Left renal cortex interstitium (tissue), 4 donors: ENCODE measurements at places on chromosomes 7 and 10. TPM values are rescaled to one million over a fixed set of nuclear protein-coding genes. Genes with fewer than 3 reads are reported as not detected.

The CALHM1 gene
- 0.06 TPM for polyA plus RNA-seq

The TYSND1 gene
- 13.8 TPM for polyA plus RNA-seq

The UCMA gene
- polyA plus RNA-seq: not detected

The OGDH gene
- 86.9 TPM for polyA plus RNA-seq

The DDX50 gene
- polyA plus RNA-seq: 76.0 TPM

The PON3 gene
- 2.5 TPM for polyA plus RNA-seq

The AKAP9 gene
- polyA plus RNA-seq: 71.6 TPM

The ADAP1 gene
- polyA plus RNA-seq: 22.3 TPM

The RHOBTB1 gene
- polyA plus RNA-seq: 82.6 TPM

- no peak for DNase-seq
Measured at GRCh38 chr10:34721208-34721840, 93.8 kb downstream of the PARD3 start.

DNA sequence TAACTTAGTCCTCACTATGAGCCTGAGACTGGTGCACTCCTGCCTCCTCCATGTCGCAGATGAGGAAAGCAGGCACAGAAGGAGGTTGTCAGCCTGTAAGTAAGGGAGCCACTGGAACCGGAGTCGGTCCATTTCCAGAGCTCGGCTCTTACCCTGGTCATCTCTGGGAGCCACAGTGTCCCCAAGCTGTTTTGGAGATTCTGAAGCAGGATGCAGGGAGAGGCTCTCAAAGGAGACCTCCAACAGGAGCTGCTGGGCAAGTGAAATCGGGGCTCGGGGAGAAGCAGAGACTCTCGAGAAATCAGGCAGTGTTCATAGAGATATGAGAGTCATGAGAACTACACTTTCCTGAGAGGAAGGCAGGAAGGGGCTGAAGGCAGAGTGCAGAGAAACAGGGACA is 39.0 kb downstream of the VSTM4 start:
- DNase-seq: no peak

DNA sequence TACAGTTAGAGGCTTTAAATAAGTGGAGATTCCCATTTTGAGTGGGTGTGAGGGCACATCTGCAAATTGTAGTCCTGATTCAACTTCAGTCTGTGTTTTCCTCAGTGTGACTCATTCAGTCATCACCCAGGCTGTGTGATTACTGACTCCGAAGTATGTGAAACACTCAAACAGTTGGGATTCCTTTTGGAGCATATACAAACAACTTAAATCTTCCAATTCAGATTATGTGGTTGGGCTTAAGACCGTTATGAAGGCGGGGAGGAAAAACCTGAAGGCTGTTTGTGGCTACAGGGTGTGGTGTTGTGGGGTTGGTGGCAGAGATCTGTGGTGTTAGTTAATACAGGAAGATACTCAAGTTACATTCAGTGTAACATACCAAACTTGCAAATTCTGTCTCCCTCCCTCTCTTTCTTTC is 259.7 kb upstream of the FERD3L start:
- no peak for DNase-seq

- no peak for DNase-seq
Measured at GRCh38 chr10:130543794-130544193, 407.6 kb downstream of the GLRX3 start.

GRCh38 chr10:99341860-99342490 is 12.8 kb downstream of the CNNM1 start:
- no peak for DNase-seq

- DNase-seq: no peak
Measured at GRCh38 chr7:9181356-9181755, 747.9 kb downstream of the NXPH1 start.

DNA sequence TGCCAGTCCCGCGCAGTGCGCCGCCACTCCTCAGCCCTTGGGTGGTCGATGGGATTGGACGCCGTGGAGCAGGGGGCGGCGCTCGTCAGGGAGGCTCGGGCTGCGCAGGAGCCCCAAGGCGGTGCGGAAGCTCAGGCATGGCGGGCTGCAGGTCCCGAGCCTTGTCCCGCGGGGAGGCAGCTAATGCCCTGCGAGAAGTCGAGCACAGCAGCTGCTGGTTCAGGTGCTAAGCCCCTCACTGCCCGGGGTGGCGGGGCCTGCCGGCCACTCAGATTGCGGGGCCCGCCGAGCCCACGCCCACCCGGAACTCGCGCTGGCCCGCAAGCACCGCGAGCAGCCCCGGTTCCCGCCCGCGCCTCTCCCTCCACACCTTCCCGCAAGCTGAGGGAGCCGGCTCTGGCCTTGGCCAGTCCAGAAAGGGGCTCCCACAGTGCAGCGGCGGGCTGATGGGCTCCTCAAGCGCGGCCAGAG is 14.4 kb upstream of the WASL start:
- DNase-seq: no peak

DNA sequence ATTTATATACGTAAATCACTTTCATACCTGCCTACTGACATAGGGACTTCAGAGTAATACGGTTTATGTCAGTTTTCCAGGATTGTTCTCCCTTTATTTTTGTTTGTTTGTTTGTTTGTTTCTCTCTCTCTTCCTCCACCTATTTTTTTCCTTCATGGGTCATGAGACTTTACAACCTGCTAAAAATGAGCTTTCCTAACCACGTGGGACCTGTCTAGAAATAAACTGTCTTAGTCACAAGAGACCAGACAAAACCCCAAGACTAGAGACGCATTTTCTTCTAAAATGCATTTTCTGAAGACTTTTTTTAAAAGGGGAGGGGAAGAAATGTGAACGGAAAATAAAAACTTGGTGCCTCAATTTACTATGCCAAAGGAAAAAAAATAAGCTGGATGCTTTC is 41.1 kb upstream of the FIGNL1 start:
- DNase-seq: no peak

DNA sequence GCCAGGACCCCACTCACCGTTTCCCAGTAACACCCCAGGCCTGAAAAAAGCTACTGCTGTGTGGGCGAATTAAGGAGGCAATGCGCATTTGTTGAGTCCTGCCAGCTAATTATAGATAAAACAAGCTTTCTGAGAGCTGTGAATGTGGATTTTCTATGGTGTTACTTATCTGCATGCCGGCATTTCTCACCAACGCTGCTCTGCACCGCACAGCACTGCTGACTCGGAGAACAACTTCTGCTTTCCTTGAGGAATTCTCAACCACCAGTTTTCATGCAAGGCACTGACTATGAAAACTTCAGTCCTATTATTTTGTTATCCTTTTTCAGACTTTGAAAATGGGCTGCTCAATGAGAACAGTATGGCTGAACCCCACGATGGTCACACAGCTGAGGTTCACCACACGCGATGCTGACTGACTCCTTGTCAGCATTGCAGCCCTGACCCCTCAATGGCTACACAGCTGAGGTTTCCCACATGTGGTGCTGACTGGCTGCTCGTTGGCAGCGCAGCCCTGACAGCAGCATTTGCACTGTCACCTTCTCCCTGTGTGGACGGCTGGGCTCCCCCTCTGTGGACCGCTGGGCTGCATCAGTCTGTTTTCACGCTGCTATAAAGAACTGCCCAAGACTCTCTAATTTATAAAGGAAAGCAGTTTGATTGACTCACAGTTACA is 190.6 kb downstream of the DIP2C start:
- DNase-seq: no peak

- no peak for DNase-seq
Measured at GRCh38 chr7:15245831-15246230, 316.0 kb downstream of the AGMO start.

- DNase-seq: no peak
Measured at GRCh38 chr10:116878123-116878522, 28.8 kb downstream of the ENO4 start.

DNA sequence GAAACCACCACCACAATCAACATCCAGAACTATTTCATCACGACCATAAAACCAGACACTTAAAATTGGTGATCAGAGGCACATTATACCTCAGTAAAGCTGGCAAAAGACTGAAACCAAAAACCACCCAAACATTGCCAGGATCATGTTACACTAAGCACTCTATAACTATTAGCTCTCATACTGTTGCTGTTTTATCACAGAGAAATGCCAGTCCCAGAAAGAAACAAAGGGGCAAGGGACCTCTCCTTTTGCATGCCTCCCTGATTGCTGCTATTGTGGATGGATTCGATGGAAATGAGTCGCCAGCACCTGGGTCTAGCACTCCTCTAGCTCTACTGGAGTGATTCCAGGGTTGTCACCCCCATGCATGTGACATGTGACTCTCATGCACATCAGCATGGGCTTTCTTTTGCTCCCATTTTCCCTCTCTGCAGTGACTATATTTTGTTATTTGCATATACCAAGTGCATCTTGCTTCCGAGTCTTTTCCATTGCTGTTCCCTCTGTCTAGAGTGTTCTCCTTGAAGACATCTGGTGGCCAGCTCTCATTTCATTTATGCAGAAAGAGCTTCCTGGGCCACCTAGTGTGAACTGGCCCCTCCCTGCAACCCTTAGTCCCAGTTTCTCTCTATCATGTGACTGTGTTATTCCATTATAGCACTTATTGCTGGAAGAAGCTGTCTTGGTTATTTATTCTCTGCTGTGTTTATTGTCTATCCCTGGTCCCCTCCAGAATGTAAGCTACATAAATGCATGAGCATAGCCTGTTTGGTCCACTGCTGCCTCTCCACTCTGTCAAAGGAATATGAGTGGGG is 300.6 kb downstream of the PLXNA4 start:
- no peak for DNase-seq

DNA sequence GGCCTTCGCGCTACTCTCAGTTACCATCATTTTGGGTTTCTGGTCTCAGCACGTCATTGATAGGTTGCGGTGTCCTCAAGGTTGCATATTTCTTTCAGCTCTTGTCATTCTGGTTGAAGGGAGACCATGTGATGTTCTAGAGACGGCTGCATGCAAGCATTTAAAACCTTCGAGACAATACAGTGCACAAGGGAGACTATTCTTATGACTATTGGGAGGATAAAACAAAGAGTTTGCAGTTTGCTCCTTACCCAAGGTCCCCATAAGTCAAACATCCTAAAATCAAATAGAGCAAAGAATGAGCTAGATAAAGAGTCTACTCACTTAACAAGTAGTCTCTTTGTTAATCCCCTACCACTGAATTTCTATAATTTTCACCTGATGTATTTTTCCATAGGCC is 39.1 kb downstream of the NPVF start:
- no peak for DNase-seq

GRCh38 chr10:80646366-80646765 is 108.7 kb downstream of the SH2D4B start:
- peak; percentile 36 for DNase-seq

GRCh38 chr10:4511509-4511908 is 314.5 kb upstream of the AKR1E2 start:
- DNase-seq: no peak
